Retinal pigment epithelial cell (primary cell): ENCODE measurements at places on chromosomes 16 and 17.

DNA sequence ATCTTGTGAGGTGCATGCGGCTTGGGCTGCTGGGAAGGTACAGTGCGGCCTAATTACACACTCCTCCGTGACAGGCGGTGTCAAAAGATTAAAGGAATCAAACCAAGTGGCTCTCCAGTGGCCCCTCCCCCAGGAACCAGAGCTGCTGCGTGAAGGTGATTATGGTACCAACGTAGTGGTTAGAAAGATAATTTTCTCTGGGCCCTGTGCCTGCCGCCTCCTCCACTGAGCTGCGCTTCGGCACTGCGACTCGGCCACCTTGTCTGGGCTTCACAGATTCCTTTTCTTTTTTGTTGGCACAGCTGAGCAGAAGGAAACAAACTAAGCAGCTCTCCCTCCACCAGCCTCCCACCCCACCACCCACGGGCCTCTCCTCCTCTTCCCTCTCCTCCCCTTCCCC lies 113.2 kb upstream of the SDK2 start:
- no peak for DNase-seq

- no peak for DNase-seq
These were observed 106.8 kb downstream of the METRNL start for GRCh38 chr17:83186226-83186625.

DNA sequence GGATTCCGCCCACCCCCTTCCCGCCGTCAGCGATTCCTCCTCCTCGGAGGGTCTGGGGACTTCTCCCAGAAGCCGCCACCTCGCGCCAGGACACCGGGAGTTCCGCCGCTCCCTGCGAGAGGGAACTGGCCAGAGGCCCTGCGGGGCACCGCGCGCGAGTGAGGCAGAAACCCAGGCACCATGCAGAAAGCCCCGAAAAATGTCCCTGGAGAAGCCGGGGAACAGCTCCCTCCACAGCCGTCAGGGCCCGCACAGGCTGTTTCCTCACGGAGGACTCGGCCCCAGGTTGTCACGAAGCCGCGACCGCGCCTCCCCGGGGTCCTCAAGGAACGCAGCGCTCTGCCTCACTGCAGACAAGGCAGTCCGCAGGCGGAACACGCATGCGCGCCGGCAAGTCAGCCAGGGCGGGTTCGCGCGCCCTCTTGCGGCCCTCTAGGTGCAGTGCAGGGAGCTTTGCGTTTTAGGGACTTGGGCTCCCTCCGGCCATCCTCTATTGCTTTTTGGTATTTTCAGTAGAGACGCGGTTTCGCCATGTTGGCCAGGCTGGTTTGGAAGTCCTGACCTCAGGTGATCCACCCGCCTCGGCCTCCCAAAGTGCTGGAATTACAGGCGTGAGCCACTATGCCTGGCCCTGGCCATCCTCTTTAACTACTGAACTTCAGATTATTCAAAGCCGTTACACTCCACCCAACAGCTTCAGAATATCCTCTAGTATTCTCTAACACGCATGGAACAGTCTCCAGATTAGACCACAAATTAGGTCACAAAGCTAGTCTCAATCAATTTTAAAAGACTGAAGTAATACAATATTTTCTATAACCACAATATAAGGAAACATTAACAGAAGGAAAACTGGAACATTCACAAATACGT lies 20.3 kb upstream of the ZNF287 start:
- peak; percentile 29 for DNase-seq

GRCh38 chr17:71145486-71145885 lies 975.3 kb upstream of the SOX9 start:
- no peak for DNase-seq

- DNase-seq: no peak
These were observed 14.3 kb downstream of the PRCD start for GRCh38 chr17:76554131-76554530.

GRCh38 chr17:64129515-64129764 lies 504 bp downstream of the ERN1 start:
- no peak for DNase-seq
